ENCODE measurements at places on chromosomes 5 and 9.
A peak's percentile ranks its signal among the peaks of the same experiment; 100 is the strongest.

DNA sequence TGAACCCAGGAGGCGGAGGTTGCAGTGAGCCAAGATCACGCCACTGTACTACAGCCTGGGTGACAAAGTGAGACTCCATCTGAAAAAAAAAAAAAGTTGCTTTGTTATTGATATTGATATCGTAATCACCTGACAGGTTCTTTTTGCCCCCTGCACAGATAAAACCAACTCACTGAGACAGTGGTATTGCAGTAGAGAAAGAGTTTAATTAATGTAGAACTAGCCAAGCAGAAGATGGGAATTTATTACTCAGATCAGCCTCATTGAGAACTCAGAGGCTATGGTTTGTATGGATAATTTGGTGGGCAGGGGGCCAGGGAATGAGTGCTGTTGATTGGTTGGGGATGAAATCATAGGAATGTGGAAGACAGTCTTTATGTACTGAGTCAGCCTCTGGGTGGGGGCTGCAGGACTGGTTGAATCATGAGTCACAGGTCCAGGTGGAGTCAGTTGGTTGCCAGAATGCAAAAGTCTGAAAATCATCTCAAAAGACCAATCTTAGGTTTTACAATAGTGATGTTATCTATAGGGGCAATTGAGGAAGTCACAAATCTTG, 35.8 kb upstream of the MEGF10 start:
- no peak for DNase-seq

DNA sequence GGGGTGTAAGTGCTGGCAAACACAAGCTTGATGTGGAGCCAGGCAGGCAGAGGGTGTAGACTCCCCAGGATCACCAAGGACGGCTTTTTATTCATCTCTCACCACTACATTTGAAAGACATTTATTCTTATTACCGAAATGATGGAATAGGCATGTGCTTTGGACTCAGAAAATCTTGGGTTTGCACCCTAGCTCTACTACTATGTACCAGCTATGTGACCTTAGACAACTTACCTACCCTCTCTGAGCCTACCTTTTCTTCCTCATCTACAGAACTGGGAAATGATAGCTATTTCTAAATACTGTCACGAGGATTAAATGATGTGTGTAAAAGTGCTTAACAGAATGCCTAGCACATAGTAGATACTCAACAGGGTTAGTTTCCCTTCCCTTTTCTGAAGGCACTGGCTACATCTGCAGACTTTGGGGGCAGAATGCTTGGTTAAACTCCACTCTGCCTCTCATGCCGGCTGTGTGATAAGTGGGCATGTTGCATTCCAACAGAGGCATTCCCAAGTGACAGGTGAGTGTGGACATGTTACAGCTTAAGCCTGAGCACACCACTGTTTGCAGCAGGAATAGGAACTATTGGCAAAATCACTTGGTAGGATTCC, 94.8 kb downstream of the SLC1A3 start:
- no peak for DNase-seq

DNA sequence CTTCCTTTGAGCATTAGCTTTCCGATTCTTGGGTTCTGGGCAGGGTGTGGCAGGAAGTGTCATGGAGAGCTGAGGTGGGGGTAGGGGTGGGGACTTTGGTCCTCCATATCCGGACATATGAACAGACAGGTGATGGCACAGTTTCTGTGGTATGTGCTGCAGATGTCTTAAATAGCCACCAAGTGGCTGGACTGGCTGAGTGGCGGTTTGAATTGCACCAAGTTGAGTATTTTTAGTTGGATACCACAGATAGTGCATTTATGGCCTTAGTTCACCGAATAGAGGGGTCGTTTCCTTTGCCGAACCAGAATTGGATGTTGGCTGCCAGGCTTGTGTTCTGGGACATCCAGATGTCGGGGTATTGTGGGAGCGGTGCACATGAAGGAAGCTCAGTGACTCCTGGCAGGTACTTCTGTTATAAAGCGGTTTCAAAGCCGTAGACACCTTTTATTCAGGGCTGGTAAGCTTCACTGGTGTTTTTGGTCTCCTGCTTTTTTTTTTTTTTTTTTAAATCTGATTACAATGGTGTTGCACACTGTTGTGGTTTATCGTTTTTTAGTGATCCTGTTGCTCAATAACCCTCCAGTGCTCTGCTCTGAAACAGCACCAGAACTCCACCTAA, 15.1 kb upstream of the TNFAIP8 start:
- no peak for DNase-seq

DNA sequence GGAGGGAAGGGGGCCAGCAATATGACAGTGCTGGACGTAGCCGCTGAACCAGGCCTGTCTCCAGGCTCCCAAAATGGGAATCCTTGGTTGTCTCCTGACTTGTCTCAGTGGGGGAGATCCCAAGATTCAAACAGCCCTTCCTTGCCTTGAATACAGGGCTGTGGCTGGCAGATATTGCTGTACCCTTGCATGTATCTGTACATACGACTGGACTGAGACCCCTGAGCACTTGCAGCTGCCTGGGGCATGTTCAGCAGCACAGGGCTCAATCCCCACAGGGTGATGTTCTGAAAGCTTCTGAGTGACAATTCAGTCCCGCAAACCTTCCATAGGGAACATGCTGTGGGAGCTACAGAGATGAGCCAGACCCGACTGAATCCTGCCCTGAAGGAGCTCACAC, 13.3 kb downstream of the OR13J1 start:
- DNase-seq = no peak

- no peak for DNase-seq
Observed at GRCh38 chr9:69131682-69132081, 42.4 kb upstream of the TJP2 start.

- DNase-seq = no peak
Observed at GRCh38 chr9:83511051-83511450, 27.1 kb downstream of the FRMD3 start.

GRCh38 chr9:70352356-70352755, 62.1 kb downstream of the KLF9 start:
- no peak for DNase-seq

- DNase-seq = no peak
Observed at GRCh38 chr9:126687930-126688461, 74.3 kb downstream of the LMX1B start.

DNA sequence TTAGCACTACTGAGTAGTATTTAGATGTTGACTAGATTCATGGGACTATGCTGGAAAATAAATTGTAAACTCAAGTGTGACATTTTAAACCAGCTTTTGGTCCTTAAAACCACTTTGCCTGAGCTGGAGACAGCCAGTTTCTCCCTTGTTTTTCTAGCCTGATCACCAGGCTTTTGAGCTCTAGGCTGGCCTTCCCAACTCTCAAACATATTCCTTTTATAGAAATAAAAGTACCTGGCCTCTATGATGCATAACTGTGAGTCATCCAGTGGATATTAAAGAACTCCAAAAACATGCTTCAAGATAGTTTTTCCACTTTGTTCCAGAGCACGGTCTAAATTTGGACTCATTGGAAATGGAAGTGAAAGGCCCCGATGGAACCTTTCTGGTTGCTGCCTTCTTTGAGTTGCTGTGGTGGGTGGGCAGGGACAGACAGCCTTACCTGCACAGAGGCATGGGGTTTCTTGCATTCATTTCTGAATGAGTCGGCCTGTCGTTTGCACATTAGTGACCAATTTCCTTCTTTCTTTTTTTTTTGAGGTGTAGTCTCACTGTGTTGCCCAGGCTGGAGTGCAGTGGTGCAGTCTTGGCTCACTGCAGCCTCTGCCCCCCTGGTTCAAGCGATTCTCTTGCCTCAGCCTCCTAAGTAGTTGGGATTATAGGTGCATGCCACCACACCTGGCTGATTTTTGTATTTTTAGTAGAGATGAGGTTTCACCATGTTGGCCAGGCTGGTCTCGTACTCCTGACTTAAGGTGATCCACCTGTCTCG, 43.1 kb downstream of the TRIO start:
- peak; percentile 71 for DNase-seq

- no peak for DNase-seq
Observed at GRCh38 chr9:89718651-89719050, 113.8 kb downstream of the GADD45G start.
